ENCODE measurements at places on chromosomes 16 and 17. TPM values are rescaled to one million over a fixed set of nuclear protein-coding genes. Genes with fewer than 3 reads are reported as not detected.

DNA sequence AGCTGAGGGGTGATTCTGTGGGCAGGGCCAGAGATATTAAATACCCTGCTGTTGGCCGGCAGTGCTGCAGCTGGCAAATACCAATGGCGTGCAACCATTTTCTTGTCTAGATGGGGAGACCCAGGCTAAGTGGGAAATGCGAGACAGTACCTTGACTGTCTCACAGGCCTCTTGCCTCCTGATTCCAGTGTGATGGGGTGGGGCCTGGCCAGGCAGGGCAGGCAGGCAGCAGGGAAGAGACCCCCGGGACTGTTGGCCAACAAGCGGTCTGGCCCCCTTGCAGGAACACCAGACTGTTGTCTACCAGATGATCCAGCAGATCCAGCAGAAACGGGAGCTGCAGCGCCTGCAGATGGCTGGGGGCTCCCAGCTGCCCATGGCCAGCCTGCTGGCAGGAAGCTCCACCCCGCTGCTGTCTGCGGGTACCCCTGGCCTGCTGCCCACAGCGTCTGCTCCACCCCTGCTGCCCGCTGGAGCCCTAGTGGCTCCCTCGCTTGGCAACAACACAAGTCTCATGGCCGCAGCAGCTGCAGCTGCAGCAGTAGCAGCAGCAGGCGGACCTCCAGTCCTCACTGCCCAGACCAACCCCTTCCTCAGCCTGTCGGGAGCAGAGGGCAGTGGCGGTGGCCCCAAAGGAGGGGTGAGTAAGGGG is 5.7 kb upstream of the CISD3 start:
- peak; percentile 39 for DNase-seq

GRCh38 chr17:57107498-57108101 is 22.6 kb downstream of the AKAP1 start:
- no peak for DNase-seq

DNA sequence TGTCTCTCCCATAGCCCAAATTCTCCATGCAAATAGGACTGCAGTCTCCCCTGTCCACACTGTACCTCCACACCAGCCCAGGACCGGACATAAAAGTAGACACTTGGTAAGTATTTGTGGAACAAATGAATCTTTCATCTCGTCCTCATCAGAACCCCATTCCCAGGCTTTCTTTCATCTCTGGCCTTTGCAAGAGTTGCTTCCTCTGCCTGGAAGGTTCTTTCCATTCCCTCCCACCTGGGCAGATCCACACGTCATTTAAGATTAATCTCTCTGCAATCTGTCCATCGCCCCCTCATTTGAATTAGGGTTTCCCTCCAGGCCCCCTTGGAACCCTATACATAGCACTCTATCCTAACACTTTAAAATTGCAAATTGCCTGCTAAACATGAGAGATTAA is 3.9 kb upstream of the NXPH3 start:
- no peak for DNase-seq

GRCh38 chr16:72921620-72922019 is 126.3 kb downstream of the ZFHX3 start:
- DNase-seq: no peak

GRCh38 chr17:39746145-39746461 is 8.4 kb downstream of the GRB7 start:
- no peak for DNase-seq

DNA sequence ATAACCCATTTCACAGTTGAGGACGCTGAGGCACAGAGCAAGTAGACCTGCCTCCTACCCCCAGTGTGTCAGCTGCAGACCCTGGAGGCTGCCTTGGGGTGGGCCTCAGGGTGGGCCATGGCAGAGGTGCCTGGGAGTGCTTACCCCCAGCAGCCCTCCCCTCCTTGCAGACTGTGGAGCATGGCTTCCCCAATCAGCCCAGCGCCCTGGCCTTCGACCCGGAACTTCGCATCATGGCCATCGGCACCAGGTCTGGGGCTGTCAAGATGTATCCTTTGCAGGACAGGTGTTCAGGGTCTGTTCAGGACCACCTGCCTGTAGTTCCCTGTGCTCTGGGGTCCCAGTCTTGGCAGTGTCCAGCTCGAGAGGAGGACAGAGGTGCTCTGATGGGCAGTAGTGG is 4.3 kb downstream of the LLGL1 start:
- no peak for DNase-seq

- DNase-seq: no peak
Measured at GRCh38 chr17:2542456-2542855, 30.8 kb upstream of the METTL16 start.

DNA sequence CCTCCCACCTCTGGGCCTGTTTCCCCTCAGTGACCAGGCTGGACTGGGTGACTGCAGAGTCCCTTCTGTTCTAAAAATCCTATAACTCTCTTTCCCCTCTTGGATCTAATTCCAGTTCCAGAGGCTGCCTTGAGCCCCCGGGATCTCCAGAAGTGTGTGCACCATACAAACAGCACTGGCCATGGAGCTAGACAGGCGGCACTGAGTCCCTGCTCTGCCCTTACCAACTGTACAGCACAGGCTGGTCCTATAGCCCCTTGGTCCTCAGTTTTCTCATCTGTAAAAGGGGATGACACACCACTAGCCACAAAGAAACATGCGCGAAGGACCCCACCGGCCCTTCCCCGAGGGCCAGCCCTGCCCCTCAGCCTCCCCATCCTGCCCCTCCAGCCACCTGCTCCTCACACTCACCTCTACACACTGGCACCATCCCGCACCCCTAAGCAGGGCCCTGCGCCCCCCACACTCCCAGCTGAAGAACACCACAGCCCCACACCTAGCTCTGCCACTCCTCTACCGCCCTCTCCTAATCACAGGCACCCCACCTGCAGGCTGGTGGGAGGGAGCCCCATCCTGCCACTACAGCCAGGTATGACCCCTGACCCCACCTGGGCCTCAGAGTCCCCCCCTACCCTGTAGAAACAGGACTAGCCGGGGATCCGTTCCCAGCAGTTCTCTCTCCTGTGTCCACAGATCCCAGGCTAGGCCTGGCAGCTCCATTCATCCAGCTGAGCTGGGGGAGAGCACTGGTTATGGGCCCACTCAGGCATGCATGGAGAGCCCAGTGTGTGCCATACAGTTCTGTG is 913 bp upstream of the KRT16 start:
- DNase-seq: peak; percentile 1

DNA sequence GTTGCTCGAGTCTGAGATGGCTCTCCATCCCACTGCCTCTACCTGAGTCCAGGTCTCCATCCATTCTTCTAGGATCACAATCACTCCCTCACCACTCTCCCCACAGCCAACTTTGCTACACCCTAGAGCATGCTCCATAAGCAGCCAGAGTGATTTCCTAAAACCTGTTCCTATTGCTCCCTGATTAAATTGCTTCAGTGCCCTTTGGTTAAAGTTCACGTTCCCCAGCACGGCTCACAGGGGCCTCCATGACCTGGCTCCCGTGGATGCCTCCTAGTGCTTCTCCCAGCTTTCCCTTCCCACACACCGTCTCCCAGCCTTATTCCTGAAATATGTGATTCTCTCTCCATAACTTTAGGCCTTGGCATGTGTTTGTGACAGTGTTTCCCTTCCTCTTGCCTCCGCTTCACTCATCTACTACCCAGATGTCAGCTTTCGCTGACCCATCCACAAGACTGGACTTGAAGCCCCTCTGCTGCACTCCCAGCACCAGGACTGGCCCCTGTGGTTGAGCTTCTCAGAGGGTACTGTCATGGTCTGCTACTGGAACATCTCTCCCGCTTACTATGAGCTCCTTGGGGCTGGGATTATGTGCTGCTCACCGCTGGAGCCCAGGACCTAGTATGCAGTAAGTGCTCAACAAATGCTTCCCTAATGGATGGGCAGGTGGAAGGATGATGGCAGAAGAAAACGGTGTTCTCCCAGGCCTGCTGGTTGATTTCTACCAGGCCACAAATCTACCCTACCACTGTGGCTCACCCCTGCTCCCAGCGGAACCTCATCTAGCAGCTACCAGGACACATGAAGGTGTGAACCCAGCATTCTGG is 17.9 kb downstream of the MYO18A start:
- DNase-seq: no peak

GRCh38 chr17:17624741-17625140 is 33.2 kb upstream of the PEMT start:
- no peak for DNase-seq

GRCh38 chr17:45775576-45776011 is 8.5 kb upstream of the CRHR1 start:
- no peak for DNase-seq

MYH2 gene
- total RNA-seq: not detected
